ENCODE measurements at places on chromosomes 2 and 18.

DNA sequence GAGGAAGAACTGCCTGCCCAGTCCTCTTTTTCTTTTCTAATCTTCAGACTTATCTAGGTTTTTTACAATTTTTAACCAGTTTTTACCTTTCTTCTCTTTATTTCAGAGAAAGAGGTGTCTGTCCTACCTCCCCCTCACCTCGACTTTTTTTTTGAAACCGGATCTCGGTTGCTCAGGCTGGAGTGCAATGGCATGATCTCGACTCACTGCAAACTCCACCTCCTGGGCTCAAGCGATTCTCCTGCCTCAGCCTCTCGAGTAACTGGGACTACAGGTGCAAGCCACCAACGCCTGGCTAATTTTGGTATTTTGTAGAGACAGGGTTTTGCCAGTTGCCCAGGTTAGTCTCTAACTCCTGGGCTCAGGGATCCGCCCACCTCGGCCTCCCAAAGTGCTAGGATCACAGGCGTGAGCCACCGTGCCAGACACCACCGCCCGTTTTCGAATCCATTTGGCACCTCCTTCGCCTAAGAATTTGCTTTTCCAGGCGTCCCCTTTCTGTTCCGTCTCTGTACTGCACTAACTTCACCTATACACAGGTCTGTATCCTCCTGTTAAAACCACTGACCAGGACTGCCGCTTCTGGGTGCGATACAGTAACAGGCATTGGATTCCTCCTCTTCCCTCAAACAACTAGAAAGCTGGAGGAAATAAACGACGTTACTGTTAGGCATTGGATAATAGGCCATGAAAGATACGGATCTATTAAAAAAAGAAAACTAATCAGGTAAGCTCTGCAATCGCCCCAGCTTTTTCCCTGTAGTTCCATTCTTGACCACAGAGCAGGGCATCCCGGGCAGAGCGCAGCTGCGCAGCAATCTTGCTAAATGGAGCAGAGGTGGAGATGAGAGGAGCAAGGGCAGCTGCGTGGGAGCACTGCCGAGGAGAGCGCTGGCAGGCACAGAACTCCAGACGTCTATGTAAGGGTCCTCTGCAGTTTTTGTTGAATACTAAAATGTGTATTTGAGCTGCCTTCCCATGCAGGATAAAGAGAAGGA is 69.9 kb downstream of the ZC3H6 start:
- no peak for DNase-seq

DNA sequence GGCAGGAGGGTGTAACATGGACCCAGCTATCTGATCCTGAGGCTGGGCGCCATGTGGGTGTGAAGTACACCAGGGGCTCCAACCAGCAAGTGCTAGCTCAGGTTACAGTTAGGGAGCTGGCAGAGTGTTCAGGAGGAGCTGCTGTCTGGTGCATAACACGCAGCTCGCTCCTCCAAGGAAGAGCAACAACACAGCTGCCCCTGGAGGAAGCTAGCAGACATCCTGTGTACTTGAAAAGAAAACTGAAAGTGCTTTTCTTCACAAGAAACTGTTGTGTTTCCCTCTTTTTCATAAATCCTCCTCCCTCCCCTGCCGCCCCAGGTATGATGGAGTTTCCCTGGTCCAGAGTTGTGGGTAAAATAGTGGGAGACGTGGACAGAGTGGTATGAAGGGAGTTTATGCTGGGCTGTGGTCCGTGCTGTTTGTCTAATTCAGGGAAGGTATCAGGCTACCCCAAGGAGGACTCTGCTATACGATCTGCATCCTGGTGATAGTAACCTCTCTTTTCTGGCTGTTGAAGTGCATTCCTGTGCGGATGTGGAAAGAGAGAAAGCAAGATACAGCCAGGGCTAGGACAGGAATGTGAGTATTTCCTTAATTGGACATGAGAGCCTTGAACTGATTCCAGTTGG is 6.1 kb upstream of the LBH start:
- DNase-seq, result peak; percentile 87

DNA sequence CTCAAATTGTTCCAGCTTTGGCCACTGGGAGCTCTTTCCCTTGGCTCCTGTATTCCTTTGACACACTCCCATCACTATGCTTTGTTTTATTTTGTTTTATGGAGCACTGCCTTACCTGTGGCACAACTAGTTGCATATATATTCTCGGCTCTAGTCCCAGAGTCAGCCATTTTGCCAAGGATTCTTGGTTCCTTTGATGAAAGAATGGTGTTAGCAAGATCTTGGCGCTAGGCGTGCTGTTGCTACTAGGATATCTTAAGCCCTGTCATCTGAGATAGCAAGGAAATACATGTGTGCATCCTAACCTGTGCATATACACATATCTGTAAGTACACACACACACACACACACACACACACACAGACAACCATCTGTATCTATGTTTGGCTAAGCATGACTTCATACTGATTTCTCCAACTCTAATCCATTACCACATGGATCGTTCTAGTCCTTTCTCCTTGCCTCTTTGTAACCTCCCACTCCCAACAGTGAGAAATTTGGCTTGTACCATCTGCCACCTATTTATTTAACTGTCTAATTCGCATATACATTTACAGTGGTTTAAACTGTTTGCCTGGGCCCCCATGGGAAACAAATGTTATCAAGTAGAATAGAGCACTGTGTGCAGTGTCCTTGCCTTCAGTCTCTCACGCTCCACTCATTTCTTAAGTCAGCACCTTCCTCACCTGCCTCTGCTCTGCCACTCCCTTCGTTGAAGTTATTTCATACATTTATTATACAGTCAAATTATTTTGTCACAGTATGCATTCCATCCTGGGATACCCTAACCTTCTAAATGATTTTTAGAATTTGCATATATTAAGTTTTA is 137.5 kb upstream of the MAP3K20 start:
- no peak for DNase-seq

GRCh38 chr2:2738684-2739083 is 407.6 kb upstream of the MYT1L start:
- DNase-seq, result no peak

GRCh38 chr2:203105996-203106395 is 91.3 kb downstream of the NBEAL1 start:
- no peak for DNase-seq

DNA sequence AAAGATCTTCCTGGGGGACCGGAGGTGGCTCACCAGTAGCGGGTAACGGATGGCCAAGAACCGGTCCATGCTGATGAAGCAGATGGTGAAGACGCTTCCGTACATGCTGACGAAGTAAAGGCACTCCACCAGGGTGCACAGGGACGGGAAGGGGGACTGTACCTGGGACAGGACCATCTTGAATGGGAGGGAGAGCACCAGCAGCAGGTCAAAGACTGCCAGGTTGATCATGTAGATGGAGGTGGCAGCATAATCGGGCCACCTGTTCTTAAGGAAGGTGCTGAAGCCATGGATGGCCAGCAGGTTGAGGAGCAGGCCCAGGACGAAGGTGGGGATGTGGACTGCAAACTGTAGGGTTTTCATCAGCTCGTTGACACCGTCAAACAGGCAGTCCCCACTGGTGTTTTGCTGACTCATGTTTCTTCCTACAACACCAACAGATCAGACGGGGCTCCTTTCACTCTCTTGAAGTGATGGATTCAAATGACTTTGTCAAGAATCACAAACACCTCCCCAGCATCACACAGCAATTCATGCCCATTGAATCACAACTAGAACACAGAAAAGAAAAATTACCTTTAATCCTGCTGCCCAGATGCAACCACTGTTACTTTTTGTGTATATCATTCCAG is 14.4 kb downstream of the GPR55 start:
- no peak for DNase-seq

GRCh38 chr2:239654266-239654665 is 253.4 kb upstream of the HDAC4 start:
- no peak for DNase-seq

DNA sequence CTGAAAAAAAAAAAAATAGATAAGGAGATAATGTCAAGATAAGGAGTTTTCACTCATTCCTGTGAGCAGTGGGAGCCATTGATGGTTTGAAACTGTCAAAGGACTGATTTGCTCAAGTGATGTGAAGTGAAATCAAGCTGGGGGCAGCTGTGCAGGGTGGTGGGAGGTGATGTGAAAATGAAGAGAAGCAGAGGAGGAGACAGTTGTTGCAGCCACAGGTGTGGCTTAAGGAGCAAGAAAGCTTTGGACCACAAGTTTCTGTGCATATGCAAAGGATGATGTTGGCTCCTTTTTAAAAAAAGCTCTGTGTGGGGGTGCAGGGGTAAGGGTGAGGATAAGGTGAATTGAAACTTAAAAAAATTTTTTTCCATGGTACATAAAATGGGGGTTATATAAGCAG is 8.3 kb downstream of the EFR3B start:
- DNase-seq, result no peak

- DNase-seq, result no peak
Observed at GRCh38 chr18:54389143-54389505, 31.4 kb downstream of the C18orf54 start.

- no peak for DNase-seq
Observed at GRCh38 chr18:36771245-36771644, 57.6 kb downstream of the TPGS2 start.

- DNase-seq, result no peak
Observed at GRCh38 chr2:180366481-180366880, 359.4 kb upstream of the CWC22 start.

GRCh38 chr2:239120664-239121063 is 272.8 kb downstream of the TWIST2 start:
- DNase-seq, result no peak

DNA sequence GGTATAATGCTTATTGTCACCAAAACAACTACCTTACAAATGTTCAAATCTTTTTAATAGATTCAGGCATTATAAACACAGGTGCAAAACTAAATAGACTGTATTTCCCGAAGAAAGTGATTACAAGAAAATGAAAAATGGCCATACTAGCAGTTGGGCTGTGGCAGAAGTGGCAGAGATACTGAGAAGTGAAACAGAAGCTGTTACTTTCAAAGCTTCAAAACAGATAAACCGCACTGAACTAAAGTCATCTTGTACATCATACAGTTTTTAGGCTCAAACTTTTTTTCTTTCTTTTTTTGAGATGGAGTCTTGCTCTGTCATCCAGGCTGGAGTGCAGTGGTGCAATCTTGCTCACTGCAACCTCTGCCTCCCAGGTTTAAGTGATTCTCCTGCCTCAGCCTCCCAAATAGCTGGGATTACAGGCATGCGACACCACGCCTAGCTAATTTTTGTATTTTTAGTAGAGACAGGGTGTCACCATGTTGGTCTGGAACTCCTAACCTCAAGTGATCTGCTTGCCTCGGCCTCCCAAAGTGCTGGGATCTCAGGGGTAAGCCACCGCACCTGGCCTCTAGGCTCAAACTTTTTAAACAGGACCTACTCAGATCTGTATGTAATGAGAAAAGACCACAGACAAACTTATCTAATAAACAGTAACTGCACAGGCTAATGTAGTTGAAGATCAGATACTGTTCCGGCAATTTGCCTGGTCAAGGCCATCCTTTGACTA is 77.9 kb upstream of the SATB2 start:
- DNase-seq, result no peak

GRCh38 chr2:237754182-237754581 is 44.4 kb upstream of the RBM44 start:
- DNase-seq, result peak; percentile 71

- DNase-seq, result peak; percentile 79
Observed at GRCh38 chr2:167181134-167181533, 292.9 kb downstream of the XIRP2 start.

GRCh38 chr2:202140522-202141252 is 67.6 kb downstream of the KIAA2012 start:
- peak; percentile 67 for DNase-seq

- no peak for DNase-seq
Observed at GRCh38 chr2:7420530-7420929, 503.3 kb downstream of the RNF144A start.

- DNase-seq, result peak; percentile 97
Observed at GRCh38 chr2:30664761-30665358, 142.4 kb downstream of the CAPN13 start.

DNA sequence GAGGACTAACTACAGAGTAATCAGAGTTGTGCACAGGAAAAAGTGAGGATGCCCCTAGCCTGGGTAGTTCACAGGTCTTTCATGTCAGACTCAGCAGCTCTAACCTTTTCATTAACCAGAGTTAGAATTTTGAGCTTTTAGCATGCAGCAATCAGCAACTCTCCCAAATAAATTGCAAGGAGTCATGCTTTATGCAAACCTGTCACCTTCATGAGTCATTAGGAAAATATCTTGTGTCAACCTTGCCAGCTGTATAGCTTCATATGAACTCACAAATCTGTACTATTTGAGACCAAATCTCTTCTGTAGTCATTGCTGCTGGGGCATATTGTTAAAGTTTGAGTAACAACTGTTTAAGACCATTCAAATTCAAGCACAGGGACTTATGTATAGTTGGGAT is 382.3 kb upstream of the NT5C1B start:
- peak; percentile 38 for DNase-seq

- peak; percentile 16 for DNase-seq
Observed at GRCh38 chr2:133976659-133977058, 277.2 kb upstream of the MGAT5 start.

DNA sequence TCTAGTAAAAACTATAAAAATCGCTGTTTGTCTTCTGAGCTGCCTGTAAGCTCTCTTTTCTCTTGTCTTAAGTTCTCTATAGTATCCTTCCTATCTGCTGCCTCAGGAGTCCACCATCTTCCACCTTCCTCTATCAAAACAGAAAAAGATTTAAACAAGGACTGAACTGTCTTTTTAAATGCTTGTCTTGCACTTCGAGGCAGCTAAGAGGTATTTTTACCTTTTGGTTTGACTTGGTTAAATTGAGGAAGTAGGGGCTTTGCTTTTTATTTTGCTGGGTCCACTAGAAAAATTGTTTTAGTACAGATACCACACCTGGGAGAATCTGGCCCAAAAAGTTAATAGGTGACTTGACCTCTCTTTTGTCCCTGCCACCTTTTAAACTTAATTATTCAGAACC is 12.2 kb downstream of the SESTD1 start:
- no peak for DNase-seq

GRCh38 chr2:39265315-39265714 is 21.5 kb upstream of the CDKL4 start:
- no peak for DNase-seq

DNA sequence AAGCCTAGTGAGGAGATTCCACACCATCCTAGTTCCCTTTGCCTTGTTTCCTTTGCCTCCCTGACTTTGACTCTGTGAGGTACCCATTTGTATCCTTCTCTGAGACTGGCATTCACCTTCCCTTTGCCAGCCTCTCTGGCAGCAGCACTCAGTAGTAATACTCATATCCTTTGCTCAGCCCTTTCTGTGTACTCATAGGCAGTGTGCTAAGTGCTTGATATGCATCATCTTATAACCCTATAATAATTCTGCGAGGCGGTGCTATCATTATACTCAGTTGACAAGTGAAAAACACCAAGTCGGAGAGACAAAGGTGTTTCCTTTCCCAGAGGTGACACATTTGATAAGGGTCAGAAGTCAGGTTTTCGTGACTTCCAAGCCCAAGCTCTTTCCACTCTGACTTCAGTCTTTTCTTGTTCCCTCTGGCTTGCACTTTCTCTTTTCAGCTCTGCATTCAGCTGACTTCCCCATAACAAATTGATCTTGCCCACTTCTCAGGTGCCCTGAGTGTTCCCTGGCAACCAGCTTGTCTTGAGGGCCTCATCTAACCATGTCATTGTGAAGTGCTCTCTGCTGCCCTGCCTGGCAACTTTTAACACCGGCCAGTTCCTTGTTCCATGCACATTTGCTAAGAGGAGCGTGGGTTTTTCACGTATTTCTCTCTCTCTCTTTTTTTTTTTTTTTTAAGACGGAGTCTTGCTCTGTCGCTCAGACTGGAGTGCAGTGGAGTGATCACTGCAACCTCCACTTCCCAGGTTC is 94.5 kb upstream of the UPP2 start:
- no peak for DNase-seq

Data from IMR-90 (cell line).